Stimulated activated CD4-positive, alpha-beta T cell treated with anti-CD3 and anti-CD28 coated beads, TNF-alpha, amount 100 ng/mL, for 4 hours (primary cell): ENCODE measurements at places on chromosomes 1 and 21.

DNA sequence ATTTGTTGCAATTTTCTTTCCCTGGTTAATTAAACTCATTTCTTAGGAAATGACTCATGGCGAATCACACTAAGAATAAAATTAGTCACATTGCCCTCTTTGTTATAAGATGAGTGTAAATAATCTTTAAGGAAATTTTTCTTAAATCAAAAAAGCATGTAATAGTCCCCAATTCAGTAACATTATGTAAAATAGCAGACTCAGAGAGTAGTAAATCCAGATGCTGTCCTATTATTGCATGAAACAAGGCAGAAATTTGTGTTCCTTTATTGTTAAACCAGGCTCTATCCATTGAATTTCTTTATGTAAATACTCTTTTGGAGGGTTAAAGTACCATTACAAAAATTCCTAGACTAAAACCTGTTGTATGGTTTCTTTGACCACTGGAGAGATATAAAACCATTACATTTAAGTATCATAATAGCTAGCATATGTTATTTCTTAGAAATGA lies 154.5 kb upstream of the C1orf87 start:
- DNase-seq, result no peak

DNA sequence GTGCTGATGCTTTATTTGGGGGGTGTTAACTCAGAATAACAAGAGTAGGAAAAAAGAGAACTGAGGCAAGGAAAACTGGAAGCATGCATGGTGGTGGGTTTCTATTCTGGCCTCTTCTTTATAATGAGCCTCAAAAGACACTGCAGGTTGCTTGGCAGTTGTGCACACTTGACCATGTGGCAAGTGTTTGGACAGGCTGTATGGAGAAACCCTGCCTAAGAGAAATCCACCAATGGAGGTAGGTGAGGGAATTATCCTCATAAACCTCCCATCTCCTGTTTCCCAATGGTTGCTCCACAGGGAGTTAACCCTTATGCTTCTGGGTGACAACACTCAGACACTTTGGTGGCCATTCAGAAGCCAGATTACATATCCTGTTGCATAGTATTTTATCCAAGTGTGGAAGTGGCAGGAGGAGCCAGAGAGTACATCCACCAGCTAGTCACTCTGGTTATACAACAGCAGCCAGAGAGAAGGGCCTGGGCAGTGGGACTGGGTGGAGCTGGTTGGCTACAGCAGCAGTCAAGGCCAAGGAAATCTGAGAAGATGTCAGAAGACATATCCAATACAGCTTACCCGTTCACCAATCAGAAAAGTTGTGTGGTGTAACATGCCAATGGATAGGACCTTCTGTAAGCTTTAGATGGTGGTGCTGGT lies 16.4 kb upstream of the VASH2 start:
- DNase-seq, result no peak

DNA sequence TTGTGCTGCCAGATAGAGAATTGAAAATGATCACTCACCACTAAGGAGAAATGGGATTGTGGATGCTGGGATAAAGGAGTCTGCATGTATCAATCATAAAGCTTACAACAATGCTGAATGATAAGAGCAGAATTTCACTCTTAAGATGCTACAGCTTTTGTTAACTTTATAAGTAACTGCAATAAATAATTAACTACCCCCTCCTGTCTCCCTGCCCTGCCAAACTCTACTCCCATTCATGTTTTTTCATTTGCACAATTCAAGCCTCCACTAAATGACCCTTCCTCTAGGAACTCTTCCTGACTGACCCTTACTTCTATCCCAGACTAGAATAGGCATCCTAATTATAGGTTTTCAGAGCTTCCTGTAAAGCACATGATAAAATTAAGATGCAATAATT lies 14.9 kb downstream of the MTF1 start:
- DNase-seq, result no peak

DNA sequence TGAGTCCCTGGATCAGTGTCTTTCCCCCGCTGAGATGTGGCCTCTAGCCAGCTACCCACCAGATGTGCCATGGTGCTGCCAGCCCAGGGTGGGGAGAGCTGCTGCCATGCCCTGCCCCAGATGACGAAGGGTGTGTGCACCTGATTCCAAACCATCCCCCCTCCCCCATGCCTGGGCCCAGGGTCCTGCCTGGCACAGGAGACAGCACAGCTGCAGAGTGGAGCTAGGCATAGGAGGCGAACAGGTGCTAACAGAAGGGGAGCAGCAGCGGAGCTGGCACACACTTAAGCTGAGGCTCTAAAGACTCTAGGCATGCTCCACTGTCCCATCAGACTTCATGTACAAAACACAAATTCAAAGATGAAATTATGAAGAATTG lies 9.0 kb upstream of the LDLRAP1 start:
- no peak for DNase-seq

DNA sequence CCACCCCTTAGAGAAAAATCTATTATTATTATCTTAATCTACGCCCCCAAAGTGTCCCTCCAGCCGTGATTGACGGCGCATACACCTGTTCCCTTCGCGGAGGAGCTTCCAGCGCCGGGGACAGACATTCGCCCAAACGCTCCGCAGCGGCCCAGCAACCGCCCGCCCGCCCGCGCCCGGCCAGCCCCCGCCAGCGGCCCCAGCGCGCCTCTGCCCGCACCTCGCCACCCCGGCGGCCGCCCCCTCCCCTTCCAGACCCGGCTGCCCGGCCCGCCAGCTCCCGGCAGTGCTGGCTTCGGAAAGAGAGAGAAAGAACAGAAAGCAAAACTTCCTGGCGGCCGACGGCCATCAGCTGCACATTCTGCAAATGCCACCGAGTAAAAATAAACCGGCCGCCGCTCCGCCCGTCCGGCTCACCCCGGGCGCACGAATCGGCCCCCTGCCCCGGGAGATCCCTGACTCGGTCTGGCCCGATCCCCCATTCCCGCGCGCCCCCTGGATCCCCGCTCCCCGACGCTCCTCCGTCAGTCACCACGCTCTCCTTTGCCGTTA lies 1.6 kb downstream of the CASZ1 start:
- DNase-seq, result no peak

- no peak for DNase-seq
Observed at GRCh38 chr1:221437171-221437570, 304.7 kb downstream of the DUSP10 start.

GRCh38 chr21:31450980-31451379 lies 106.9 kb upstream of the TIAM1 start:
- DNase-seq, result no peak

- no peak for DNase-seq
Observed at GRCh38 chr21:16377857-16378256, 648.1 kb downstream of the USP25 start.

GRCh38 chr1:78490861-78491450 lies at the start of gene PTGFR:
PTGFR (plus strand) TSS chr1:78490974; CDS start chr1:78492744, 1,770 bp downstream.
- no peak for DNase-seq
